ENCODE measurements at places on chromosomes 16 and 17. TPM values are rescaled to one million over a fixed set of nuclear protein-coding genes. Genes with fewer than 3 reads are reported as not detected.
A peak's percentile ranks its signal among the peaks of the same experiment; 100 is the strongest.

Gene C16orf78
- not detected for total RNA-seq

Gene PHKG2
- 25.2 TPM for total RNA-seq

DNA sequence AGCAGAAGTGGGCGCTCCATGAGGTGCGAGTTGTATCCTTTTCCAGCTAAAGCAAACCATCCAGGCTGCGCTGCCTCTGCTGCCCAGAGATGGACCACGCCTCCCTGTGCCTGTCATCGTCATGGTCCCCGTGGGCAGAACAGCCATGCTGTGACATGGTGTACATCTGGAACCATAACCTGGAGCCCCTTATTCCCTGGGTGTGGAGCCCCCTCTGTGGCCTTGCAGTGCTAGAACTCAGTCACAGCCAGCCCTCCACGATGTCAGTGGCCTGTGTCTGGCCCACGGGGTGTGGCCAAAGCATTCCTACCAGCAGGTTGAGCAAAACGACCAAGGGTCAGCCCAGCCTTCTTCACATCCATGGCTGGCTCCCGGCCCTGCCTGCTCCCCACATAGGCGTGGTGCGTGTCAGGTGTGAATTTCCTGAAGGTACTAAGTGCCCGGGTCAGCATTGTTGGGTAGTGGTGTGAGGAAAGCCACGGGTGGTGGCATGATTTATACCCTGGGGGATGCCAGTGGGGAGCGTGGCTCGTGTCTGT, 22.7 kb upstream of the JPT2 start:
- no peak for DNase-seq

GRCh38 chr17:50959341-50959740, 93.2 kb upstream of the TOB1 start:
- DNase-seq = no peak

DNA sequence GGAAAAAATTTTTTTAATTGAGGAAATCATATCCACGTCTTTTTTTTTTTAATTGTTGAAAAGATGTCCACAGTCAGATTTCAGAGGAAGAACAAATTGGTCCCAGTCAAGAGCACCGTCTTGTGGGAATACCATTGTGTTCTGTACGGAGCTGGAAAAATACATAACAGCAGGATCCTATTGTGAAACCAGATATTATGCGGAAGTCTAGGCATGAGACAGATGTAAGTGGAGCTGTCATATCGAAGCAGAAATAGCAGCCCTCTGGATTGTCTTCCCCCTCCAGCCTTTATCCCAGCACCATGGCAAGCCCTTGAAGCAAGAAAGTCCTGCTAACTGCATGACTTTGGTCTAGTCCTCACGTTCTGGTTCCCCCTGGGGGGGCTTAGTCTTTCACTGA, 391.6 kb upstream of the ASIC2 start:
- no peak for DNase-seq

DNA sequence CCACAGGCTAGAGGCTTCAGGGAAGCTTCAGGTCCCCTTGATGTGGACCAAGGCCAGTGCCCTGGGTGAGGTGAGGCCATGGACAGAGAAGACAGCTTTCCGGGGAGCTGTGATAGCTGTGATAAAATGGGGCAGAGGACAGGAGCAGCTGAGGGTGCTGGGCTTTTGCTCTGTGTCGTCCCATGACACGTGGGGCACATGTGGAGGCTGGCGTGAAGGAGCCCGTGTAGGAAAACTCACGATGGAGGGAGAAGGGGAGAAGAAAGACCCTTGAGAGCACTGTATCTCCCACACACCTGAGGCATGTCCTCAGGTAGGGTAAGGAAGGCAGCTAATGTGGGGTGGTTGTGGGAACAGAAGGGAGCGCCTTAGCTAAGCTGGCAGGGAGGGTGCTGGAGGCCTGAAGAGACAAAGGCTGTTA, 21.3 kb downstream of the B9D1 start:
- DNase-seq = peak; percentile 59

DNA sequence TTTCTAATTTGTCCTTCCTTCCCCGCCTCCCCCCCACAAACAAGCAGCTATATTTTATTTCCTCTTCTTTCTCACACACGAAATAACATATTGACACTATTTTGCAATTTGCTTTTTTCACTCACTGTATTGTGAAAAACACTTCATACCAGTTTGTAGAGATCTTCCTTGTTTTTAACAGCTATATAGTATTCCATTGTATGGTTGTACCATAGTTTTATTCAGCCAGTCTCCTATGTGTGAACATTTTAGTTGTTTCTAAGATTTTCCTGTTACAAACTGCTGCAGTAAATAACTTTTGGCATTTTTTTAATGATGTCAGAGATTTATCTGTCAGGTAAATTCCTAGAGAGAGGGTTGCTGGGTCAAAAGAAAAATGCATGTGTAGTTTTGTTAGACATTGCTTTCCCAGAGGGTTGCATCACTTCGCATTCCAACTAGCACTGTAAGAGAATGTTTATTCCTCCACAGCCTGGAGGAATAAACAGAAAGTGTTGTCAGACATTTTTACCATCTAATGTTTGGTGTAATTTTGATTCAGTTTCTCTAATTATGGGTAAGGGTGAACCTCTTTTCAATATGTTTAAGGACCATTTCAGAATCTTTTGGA, 101.2 kb downstream of the MRTFB start:
- DNase-seq = no peak

Gene LRRC37A
- 1.2 TPM for total RNA-seq

- no peak for DNase-seq
Observed at GRCh38 chr17:80596760-80597608, 52.3 kb downstream of the RPTOR start.

DNA sequence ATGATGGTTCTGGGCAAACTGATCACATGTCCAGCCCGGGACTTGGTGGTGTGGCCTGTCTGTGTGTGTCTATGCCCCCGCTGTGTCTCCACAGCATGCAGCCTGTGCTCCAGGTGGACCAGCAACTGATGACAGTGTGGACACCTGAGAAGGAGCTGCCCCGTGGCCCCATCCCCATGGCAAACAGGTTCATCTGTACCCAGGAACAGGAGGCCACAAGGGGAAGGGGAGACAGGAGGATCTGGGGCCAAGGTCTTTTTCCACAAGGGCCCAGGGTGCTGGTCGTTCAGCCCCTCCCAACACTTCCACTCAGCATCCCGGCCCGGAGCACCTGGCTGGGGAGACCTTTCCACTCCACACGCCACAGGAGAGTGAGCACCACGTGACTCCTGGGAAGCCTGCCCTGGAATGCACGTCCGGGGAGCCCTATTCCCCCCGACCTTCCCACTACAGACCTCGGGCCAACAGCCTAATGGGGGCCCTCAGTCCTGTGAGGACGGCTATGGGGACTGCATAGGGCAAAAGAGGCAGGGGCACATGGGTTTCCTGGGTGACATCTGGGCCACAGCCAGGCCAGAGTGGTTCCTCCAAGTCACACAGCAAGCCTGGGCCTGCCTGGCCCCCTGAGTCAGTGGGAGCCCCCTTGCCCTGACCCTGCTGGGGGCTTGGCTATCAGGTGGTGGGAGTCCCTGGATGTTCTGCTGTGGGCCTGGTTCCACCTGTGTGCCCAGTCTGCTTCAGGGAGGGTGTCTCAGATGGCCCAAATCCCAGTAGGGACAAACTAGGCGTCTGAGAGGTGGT, 20.8 kb upstream of the NXPH3 start:
- no peak for DNase-seq

Gene SP6
- total RNA-seq = not detected

DNA sequence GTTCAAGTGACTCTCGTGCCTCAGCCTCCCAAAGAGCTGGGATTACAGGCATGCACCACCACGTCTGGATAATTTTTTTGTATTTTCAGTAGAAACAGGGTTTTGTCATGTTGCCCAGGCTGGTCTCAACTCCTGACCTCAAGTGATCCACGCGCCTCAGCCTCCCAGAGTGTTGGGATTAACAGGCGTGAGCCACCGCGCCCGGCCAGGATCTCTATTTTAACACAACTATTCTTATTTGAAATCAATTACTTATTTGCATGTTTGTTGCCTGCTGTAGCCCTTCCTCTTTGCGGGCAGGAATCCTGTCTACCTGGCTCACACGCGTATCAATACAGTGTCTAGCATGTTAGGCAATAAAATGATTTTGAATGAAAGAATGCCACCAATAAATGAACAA, 818 bp upstream of the CNEP1R1 start:
- DNase-seq = no peak

DNA sequence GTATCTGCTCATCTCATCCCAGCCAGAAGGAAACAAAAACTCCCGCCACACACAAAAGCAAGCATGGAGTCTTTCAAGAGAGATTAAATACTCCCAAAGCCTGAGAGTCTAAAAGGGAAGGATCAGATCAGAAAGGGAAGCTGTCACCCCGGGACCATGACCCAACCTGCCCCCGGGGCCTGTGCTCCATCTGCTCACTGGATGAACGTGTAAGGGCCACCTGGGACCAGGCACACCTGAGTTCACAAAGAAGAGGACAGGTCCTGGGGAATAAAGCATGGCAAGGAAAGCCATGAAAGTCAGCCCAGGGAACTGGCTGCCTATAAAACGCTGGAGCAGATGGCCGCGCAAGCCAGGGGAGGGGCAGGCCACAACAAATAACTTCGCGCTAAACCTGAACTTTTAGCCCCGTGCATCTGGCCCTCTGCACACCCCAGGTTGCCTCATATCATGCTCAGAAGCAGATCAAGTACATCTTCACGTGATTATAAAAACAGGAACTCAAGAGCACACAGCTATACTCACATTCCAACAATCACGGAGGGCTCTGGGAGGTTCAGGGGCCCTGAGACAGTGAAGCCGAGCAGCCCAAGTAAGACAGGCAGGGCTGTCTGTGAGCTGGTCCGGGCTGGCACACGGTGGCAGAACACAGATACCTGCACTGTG, 3.4 kb downstream of the TMEM11 start:
- DNase-seq = no peak

Gene KRTAP4-9
- not detected for total RNA-seq

Gene RASL10B
- total RNA-seq = 5.5 TPM

GRCh38 chr17:49753959-49754391, 10.0 kb downstream of the FAM117A start:
- no peak for DNase-seq

GRCh38 chr17:47995241-47995935, 24.5 kb downstream of the CDK5RAP3 start:
- DNase-seq = no peak

DNA sequence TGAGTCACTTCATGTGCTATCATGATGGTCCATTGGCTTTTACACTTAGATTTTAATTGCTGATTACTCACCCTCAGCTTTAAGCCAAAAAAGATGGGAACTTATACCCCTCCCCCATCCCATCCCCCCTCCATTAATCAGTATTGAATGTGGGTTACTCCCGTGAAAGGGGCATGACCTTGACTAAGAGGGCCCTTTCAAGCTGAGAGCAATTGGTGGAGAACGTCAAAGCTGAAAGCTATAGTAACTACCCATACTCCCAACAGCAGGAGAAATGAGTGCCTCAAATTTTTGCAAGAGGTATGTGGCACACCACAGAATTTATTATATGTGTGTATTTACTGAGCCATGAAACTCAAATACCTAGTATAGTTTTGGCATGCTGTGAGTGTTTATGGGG, 99.7 kb upstream of the CDH8 start:
- no peak for DNase-seq

- no peak for DNase-seq
Observed at GRCh38 chr16:4679156-4679849, 14.1 kb upstream of the NUDT16L1 start.

DNA sequence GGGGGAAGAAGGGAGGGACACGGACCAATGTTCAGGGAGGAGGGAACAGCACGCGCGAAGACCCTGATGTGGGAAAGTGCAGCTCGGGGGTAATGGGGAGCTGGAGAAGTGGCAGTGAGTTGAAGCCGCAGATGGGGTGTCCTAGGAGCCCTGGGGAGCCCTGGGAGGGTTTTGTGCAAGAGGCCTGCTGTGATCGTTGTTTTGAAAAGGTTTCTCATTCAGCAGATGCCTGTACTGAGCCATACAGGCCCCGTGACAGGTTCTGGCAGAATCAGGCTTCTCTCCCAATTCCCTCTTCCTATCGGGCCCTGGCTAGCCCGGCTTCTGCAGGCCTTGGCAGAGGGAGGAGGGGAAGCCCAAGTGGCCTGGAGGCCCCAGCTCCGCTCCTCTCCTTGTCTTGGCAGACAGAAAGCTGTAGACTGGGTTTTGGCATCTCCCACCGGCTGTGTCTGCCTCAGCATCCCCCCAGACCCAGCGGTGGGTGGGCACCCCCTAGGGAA, 38.4 kb upstream of the EMP2 start:
- DNase-seq = no peak

DNA sequence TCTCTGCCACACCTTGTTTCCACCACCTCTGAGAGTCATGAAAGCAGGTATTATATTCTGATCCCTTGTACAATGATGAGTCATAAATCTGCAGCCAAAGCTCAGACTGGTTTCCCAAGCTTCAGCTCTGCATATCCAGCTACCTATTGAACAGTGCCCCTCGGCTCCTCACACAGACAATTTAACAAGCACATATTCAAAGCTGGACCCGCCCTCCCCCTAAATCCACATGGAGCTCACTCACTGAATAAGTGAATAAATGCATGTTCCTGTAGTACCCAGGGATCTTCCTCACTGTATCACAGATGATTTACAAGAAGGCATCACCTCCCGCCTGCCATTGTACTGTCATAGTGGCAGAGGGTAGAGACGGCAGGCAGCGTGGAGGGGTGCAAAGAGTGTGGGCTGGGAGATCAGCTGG, 516.4 kb downstream of the GRIN2A start:
- no peak for DNase-seq

GRCh38 chr17:15447928-15448579, 19.4 kb downstream of the CDRT4 start:
- DNase-seq = peak; percentile 33

DNA sequence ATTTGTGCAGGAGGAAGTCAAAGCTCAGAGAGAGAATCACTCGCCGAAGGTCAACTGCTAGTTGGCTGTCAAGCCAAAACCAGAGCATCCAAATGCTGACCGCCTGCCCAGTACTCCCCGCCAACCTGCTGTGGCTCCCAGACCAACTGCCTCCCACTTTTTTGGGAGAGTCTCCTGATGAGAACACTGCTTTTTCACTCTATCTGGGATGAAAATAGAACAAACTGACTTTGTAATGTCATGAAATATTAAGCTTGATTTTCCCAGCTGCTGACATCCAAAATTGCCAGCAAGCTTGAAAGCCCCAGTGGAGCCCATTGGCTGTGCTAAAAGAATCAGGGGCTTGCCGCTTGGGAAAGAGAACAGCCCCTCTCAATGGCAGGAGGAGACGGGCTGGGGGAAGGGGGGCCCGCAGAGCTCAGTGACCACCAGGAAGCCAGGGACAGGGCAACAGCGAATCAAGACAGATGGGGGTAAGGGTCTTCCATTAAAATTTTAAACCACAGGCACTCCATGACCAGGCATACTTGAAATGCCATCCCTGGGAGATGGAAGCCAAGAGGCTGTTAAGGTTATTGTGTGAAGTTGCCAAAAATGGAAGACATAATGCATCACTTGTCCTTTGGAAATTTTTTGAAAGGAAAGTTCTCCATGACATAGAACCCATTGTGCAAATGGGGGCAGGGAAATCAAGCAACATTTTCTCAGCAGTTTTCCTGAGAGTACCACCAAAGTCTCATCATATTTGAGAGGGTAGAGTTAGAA, 125.7 kb upstream of the CDH5 start:
- DNase-seq = no peak

All from sigmoid colon (tissue), 7 donors.